ENCODE measurements at places on chromosomes 16 and 17.

DNA sequence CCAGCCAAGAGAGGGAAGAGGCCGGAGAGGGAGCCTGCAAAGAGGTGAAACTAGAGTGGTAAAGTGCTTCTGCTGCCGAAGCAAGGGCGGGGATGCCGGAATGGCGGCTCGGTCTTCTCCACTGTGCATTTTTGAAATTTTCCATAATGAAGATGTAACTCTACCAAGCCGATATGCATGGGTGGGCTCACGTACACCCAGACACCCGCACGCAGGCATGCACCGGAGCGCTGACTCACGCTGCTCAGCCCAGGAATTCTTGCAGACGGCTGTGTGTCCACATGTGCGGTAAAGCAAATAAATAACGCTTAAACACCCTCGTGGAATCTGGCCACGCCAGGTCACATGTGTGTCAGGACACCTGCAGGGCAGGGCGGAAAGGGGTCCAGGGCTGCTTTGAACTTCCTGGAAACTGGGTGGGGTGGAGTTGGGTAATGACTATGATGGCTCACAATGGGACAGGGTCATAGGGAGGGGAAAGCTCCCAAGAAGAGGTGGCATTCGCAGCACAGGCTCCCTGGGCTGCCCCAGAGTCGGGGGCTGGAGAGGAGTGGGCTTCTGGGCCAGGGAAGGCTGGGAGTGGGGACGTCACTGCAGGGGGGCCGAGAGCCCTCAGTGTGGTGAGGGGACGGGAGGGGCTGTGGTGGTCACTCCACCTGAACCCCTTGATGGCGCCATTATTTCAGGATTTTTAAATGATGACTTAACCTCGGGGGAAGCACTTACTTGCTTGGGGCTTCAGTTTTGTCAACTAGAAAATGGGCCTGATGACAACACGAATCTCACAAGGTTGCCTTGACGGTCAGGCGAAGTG is 265.5 kb downstream of the PARN start:
- no peak for DNase-seq

DNA sequence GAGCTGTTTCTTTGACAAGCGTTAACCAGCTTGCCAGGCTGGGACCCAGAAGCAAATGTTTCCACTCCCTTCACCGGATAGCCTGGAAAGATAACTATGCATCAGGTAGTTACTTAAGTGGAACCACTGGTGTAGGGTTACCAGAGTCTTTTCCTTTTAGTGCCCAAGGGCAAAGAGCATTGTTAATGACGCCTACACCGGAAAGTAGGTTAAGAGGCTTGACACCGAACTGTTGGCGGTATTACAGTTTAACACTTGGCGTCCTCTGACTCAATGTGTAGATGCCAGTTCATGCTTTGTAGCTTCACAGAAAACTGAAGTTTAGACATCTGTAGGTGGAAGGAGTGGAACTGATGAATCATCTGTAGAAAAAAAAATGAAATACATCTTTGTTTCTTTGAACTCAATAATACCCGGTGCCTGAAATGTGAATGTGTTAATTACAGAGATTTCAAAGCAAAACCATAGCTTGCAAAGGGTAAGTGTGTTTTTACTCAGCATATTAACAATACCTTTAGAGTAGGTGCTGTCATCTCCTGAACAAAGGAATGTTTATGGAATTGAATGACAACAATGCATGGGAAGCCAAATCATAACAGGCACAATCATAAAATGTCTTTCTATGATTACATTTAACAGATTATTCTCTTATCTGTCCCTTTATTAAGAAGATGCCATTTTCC is 426.7 kb upstream of the SALL1 start:
- no peak for DNase-seq

DNA sequence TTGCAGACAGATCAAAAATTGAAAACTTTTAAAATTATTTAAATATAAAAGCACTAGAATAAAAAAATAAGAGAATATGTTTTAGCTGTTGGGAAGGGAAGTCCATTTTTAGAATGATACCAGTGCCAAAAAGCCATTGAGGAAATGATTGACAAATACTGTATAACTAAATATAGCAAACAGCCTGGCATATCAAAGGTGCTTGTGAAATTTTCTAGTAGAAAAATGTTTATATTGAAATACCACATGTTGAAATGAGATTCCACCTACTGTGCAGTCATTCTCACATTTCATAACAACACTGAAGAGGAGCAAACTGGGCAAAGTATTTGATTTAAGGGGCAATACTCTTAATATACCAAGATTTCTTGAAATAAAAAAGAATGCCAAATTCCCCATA is 183.5 kb downstream of the PHKB start:
- no peak for DNase-seq

DNA sequence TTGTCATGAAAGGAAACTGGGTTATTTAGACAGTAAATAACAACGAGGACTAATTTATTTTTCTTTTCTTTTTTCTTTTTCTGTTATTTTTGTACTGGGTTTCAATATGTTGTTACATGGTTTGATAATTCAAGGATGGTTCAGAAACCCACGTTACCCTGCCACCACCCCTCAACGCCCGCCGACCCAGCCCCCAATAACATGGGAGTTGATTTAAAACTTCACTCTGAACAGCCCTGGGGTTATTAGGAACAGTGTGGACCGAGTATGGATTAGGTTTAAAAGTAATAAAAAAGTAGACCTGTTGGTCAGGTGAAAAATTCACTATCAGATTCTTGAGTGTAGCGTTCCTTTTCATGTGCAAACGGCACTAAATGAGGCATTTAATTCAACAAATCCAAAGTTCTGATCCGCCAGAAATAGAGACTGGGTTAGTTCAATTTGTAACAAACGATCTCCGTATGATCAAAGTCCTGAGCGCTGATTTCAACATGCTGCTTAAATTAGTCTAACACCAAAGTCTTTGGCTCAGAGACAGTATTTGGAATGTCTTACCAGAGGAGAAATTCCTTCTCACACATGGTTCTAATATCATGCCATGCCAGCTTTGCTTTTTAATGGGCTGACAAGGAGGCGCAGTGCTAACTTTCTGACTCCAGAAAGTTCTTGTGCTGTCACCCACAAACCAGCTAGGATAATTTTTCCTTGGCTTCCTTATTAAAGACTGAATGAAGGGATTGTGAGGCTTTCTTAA is 173.1 kb upstream of the IRX3 start:
- DNase-seq, result no peak

DNA sequence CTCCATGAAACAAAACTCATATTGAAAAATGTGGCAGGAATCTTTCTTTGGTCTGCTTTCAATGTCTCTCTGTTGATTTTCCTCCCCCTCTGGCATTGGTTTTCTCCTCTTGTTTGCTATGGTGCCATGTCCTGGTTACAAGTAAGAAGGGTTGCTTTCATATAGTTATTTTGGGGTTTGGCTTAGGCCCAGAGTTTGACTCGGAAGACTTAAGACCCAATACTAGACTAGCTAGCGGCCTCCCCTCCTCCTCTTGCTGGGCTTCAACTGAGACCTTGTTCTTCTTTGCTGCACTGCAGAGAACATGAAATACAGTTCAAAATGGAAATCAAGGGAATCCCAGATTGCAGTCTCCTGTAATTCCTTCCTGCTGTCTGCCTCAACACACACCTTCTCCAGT is 30.0 kb upstream of the CLEC18A start:
- no peak for DNase-seq

DNA sequence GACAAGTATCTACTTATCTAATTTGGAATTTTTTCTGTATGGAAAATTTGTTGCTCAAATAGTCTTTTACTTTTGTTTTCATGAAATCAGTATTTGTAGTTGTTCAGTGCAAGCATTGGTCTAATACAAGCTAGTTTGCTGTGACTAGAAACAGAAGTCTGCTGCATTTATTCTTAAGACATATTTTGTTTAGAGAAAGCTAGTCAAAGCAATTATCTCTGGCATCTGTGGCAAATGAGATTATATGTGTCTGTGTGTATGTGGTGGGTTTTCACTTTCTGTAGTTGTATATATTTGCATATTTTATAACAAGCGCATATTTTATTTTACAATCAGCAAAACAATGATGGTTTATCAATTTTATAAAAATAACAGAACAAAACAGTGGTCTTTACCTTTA is 96.0 kb upstream of the SIAH1 start:
- DNase-seq, result no peak

- no peak for DNase-seq
Measured at GRCh38 chr17:33888455-33888854, 366.6 kb upstream of the CCL2 start.

DNA sequence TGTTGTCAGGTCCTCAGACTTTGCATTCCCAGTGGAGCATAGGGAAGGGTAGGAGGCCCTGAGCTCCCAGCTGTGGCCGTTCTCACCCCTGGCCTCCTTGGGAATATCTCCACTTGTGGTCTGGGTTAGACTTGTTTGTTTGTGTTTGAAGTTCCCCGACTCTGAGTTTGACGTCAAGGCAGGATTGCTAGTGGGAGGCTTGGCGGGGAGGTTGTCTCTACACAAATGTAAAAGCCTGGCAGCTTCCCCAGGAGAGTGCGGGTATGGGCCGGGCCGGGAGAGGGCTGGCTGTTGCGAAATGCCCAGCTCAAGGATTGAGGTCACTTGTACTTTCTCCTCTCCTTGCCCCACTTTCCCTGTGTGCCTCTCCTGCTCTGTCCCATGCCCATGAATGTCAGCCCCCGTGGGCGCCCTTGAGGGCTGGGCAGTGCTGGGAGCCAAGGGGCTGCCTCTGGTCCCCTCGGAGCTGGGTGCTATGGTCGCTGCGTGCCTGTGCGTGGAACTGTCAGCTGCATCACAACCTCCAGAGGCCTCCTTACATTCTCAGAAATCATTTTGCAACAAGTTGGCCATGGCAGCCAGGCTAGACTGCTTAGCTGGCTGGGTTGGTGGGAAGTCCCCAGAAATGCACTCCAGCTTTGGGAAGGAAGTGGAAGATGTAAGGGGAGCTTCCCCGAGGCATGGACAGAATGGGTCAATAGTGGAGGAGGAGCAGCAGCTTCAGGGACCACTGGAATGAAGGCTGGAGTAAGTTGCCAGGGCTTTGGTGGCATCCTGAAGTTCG is 84.3 kb downstream of the KSR1 start:
- no peak for DNase-seq

GRCh38 chr16:76583945-76584344 is 306.7 kb downstream of the CNTNAP4 start:
- no peak for DNase-seq

- DNase-seq, result no peak
Measured at GRCh38 chr16:46911038-46911437, 26.9 kb downstream of the GPT2 start.

- no peak for DNase-seq
Measured at GRCh38 chr16:12754824-12755543, 48.7 kb downstream of the CPPED1 start.

- DNase-seq, result no peak
Measured at GRCh38 chr16:79959226-79959625, 358.7 kb upstream of the MAF start.

DNA sequence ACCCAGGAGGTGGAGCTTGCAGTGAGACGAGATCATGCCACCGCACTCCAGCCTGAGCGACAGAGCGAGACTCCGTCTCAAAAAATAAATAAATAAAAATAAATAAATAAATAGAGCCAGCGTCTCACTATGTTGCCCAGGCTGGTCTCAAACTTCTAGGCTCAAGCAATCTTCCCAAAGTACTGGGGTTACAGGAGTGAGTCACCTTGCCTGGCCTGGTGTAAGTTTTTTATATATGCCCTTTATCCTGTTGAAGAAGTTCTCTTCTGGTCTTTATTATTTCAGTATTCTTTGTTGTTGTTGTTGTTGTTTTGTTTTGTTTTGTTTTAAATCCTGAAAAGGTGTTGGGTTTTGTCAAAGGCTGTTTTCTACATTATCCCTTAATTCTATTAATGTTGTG is 30.1 kb upstream of the ABCC1 start:
- DNase-seq, result no peak

- DNase-seq, result no peak
Measured at GRCh38 chr16:31143011-31143693, 6.7 kb downstream of the PRSS36 start.

DNA sequence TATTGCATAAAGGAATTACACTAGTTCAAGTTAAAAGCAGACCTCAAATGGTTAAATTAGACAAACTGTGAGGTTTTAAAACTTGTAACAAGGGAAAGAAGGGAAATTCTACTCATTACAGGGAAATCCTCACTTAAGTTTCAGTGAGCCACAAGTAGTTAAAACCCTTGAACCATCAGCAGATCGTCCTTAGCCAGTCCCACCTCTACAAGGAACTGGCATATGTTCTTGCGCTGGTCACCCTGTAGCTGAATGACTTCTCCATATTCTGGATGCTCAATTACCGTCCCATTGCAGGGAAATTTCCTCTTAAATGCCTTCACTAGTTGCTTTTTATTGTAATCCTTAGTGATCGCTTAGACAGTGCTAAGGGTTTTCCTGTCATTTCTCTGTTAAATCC is 5.5 kb downstream of the PRSS21 start:
- DNase-seq, result no peak

DNA sequence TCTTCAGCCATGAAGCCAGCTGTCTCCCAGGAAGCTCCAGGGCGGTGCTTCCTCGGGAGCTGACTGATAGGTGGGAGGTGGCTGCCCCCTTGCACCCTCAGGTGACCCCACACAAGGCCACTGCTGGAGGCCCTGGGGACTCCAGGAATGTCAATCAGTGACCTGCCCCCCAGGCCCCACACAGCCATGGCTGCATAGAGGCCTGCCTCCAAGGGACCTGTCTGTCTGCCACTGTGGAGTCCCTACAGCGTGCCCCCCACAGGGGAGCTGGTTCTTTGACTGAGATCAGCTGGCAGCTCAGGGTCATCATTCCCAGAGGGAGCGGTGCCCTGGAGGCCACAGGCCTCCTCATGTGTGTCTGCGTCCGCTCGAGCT is 14.1 kb downstream of the STH start:
- no peak for DNase-seq

DNA sequence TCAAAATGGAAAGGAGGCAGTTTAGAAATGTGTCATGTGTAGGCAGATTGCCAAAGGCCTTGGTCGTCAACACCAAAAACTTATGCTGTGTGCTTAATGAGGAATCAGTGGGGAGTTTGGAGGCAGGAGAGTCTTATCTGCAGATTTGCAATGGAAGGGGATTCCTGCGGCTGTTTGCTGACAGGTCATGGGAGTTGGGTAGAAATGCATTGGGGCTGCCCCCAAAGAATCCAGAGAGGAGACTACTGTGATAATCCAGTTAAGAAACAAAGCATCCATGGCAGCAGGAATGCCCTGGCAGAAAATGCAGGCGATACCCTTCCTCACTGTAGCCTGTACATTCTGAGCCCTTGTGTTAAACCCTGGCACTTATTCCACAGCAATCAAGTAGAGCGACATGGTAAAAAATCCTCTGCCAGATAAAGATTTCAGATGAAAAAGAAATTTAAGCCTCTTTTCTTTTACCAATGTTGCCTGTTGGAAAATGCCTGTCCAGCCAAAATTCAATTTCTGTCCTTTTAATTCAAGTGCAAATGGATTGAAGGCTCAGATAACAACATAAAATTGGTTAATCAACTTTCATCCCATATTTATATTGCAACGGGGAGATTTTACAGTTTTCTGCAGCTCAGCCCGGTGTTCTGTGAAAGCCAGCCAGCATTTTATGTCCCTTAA is 491.0 kb upstream of the CDH5 start:
- no peak for DNase-seq

GRCh38 chr17:47257651-47258339 is 4.2 kb downstream of the ITGB3 start:
- DNase-seq, result no peak

- DNase-seq, result no peak
Measured at GRCh38 chr16:2948807-2949704, 15.0 kb upstream of the KREMEN2 start.

Measured in GM06990 (cell line).